ENCODE measurements at places on chromosomes 16 and 17.

DNA sequence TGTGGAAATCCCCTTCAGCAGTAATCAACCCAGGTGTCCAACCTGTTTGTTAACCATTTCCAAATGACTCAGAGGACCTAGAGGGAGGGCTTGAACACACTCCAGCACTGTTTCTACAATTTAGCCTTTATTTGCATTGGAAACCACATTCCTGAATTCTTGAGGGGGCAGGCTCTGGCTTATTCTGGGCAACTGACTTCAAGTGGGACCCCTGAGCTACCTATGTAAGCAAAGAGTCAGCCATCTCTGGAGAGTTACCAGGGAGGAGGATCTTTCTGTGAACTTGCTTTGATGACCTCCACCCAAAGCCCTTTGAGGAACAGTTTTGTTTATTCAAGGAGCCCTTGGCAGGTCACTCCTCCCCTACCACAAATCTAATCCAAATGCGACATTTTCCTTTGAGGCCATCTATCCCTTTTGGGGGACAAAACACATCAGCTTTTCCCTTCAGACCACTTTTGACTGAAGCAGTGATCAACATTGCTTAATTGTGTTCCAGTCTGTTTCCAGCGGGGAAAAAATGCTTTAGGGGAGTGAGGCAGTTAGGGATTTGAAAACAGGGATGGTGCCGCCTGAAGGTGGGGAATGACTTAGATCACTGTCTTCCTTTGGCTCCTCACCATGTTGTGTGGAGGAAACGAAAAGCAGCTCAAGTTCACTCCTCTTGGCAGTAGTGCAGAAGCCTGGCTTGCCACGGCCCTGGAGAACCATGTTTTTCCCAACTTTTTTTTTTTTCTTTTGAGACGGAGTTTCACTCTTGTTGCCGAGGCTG is 46.2 kb downstream of the TUBD1 start:
- DNase-seq = no peak

DNA sequence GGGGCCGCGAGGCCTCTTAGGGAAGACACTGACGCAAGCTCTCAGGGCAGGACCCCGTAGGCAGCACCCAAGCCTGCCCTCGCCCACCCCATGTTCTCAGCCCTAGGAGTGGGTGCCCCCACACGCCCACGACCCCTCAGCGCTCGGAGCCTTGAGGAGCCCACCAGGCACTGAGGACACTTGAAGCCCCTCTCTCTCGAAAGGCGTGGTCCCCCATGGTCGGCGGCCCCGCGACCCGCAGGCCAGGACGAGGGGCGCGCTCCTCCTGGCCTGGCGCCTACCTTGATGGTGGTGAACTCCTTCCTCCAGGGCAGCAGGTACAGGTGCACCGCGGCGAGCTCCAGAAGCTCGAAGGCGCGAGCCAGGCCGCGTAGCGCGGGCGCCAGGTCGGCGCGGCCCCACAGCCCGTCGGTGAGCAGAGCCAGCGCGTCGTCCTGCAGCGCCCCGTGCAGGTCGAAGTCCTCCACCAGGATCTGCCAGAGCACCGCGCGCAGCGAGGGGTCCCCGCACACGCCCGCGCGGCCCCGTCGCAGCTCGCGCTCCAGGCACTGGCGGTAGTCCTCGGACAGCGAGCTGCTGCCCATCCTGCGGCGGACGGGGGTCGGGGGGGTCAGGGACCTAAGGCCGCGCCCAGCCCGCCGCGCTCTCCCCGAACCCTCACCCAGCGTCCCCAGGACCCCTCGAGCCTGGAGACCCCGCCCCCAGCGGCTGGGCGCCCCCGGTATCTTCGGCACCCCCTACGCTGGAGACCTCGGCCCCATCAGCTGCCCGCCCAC is 668 bp downstream of the SPATA2L start:
- no peak for DNase-seq

DNA sequence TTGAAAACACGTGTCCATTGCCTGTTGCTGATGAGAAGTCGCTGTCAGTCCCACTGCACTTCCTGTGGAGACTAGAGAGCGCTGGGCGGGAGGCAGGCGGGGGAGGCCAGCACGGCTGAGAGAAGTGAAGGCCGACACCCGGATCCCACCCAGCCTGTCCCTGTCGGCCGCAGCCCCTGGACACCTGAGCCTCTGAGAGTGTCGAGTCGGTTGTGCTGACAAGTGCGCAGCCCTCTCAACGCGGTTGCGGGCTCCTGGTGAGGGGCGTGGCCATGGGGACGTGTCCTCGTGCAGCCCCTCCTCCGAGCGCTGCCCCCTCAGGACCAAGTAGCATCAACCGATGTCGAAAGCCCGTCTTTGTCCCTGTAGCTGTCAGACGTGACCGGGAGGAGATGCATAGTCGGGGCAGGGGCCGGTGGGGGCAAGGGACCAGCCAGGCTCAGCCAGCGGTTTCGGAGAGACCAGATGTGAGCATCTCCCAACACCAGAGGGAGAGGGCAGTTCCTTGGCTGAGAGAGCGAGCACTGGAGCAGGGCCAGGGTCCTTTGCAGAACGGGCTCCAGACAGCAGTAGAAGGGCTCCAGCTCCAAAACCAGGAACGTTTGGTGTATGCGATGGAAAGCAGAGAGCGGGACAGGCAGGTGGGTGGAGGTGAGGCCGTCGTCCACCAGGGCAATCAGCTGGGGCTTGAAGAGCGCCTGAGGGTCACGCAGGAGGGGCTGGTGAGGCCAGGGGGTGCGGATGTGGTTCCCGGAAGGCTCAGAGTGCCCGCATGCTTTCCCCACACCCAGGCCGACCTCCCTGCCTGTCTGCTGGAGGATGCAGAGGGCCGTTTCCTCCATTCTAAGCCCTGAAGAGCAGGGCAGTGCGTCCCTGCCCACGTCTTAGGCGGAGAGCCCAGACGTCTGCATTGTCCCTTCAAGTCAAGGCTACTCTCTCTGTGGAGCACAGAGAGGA is 43.3 kb upstream of the CHMP6 start:
- no peak for DNase-seq

- DNase-seq = no peak
Measured at GRCh38 chr16:50235581-50235980, 30.8 kb upstream of the ADCY7 start.

DNA sequence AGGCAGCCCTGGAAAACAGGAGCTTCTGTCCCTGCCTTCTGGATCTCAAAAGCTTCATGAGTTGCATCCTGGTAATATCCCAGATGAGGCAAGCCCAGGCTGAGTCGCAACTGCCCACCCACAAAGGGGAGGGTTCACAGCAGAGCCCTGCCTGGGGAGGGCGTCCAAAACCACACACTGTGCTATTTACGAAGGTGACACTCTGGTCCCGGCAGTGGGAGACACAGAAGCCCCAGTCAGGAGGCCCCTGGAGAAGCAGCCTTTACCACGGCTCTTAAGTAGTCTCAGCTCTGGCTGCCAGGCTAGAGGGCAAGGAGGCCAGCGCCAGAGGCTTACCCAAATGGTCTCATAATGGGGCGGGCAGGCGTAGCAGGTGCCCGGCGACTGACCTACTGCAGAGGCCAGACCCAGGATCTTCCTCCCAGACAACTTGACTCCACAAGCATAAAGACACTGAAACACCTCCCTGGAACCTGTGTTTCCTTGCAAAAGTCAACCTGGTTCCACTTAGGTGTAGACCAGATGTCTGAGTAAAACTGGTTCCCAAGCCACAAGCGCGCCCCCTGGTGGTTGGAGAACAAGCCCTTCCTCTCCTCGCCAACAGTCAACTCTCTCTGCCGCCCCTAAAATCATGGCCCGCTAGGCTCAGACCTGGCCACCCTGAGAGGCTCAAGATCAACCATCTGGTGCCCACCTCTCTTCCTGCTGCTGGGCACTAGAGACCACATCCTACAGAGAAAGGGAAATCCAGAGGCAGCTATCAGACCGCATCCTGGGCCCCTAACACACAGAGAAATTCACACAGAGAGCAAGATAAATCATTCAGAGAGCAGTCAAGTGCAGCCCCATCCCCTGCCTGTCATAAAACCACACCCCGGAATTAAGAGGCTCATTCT is 5.2 kb downstream of the AXIN2 start:
- DNase-seq = no peak

DNA sequence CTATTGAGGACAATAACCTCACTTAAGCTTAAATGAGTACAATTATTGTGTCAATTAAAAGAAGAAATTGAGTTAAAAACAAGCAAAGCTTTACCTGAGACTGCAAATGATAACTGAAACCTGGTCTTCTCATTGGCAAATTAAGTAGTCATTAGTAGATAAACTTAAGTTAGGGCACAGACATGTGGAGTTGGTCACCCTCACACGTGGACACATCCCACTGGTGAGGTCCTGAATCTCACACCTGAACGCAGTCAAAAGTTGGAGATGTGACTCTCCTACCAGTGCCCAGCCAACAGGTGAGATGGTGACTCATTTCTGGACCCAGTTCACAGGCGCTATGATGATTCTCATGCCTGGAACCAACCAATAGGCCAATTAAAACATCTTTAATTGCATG is 311.6 kb downstream of the FOXL1 start:
- no peak for DNase-seq

DNA sequence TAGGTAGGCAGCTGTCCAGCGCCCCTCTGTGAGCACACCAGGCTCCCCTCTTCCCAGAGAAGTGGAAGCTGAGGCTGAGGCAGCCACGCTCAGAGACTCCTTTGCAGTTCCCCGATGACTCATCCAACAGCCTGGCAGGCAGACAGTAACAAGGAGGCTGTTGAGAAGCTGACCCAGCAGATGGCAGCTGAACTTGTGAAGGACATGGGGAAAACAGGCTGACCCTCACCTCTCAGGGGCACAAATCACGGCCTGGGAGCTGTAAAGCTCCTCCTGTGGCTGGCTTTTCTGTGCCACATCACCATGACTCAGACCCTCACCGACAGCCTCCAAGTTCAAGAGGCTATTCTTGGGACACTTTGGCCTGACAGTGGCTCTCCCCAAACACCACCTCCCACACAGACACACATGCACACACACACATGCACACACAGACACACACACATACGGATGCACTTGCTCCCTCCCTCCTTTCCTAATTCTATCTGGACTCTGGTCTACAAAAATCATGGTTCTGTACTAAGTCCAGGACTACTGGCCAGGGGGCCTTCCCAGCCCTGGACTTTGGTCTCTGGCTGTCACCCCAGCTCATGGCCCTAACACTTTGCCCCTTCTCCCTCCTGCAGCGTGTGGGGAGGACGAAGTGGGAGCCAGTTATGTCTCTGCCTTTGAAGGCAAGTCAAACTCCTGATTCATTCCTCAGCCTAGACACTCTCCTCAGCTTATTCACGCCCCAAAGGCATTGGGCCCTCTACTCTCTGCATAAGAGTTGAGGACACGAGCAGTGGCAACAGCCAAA is 23.2 kb downstream of the MAP3K14 start:
- DNase-seq = peak; percentile 61

- DNase-seq = no peak
Measured at GRCh38 chr16:28001184-28001583, 62.3 kb downstream of the GSG1L start.

DNA sequence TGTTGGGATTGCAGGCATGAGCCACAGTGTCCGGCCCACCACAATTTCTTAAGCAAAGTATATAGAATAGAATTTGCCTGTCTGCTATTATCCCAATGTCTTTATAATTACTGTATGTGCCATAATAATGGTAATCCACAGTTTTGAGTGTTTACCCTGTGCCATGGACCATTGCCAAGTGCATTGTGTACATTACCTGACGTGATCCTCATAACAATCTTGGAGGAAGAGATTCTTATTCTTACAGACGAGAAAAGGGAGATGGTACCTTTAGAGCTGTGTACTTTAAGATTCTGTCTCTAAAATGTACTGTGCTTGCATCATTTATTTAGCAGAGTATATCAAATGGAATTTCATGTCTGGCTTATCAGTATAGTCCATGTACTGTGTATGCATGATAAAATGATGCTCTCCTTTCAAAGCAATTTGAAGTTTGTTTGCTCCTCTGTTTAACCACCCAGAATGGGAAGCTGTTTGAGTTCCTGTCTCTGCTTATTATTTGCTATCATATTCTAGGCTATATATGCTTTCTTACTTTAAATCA is 13.8 kb upstream of the CDR2 start:
- DNase-seq = no peak

GRCh38 chr17:15123593-15124263 is 141.4 kb downstream of the PMP22 start:
- DNase-seq = no peak

GRCh38 chr17:48054238-48055185 is 6.4 kb downstream of the NFE2L1 start:
- DNase-seq = no peak

DNA sequence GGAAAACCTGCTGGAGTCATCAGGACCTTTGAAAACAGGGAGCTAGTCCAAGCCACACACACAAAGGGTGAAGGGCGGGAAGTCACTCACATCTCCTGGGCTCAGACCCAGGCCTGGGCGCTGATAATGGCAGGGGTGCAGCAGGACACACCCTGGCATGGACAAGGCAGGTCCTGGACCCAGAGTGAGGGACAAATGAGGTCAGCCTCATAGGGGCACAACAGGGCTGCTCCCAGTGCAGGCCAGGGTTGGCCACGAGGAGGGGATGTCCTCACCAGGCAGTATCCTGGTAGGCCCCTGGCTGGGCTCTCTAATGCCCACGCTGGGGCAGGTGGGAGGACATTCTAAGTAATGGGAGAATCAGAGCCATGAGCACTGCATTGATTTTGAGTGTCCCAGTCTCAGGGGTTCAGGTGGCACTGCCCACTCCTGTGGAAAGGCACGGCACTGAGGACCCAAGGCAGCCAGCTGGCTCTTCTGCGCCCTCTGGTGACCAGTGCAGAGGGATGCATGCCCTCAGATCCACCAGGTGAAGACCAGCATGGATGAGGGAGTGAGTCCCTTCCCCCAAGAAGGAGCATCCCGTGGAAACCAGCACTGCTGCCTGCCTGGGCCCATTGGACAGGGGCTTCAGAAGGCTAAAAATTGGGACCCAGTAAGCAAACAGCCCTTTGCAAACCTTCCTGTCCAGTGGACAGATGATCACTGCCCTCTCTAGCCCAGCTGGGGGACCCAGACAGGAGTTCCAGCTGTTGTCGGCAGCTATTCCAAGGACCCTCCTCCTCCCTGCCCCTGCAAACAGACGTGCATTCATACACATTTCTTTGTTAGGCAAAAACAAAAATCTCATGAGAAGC is 23.4 kb upstream of the SREBF1 start:
- DNase-seq = peak; percentile 41

GRCh38 chr17:49952912-49953497 is 16.0 kb upstream of the DLX4 start:
- DNase-seq = no peak

DNA sequence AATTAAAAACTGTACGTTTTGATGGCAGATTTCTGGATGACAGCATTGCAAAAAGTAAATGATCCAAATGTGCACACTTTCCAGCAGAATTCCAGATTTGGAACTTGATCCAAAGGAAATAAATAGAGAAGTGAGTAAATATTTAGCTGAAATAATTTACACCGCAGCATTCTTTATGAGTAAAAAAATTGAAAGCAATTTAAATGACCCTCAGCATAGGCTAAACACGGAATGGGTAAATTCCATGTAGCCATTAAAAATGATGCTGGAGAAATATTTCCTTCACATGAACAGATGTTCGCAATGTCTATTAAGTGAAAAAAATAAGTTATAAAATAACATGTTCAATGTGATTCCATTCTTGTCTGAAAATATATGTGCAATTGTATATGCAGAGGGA is 424.8 kb downstream of the HS3ST3B1 start:
- DNase-seq = no peak

All from bone marrow (tissue), 2 donors.